ENCODE measurements at places on chromosomes 3 and 15. TPM values are rescaled to one million over a fixed set of nuclear protein-coding genes. Genes with fewer than 3 reads are reported as not detected.

DNA sequence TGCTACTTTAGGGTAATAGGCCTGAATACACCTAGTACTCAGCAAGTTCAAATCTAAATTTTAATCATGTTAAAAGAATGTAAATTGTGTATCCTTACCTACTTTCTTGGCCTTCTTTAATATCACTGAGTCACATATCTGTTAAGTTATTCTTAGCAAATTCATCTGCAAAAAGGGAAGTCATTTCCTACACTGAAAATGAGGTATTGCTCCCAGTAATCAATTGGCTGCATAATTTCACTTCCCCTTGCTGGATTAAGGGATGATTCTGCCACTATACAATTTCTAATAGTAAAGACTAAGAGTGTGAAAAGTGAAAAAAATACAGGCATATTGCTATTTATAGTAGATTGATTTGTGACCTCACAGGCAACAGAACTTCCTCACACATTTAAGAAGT is 47.8 kb downstream of the CCDC54 start:
- no peak for DNase-seq

GRCh38 chr3:61637088-61638051 is 76.0 kb downstream of the PTPRG start:
- DNase-seq = no peak

DNA sequence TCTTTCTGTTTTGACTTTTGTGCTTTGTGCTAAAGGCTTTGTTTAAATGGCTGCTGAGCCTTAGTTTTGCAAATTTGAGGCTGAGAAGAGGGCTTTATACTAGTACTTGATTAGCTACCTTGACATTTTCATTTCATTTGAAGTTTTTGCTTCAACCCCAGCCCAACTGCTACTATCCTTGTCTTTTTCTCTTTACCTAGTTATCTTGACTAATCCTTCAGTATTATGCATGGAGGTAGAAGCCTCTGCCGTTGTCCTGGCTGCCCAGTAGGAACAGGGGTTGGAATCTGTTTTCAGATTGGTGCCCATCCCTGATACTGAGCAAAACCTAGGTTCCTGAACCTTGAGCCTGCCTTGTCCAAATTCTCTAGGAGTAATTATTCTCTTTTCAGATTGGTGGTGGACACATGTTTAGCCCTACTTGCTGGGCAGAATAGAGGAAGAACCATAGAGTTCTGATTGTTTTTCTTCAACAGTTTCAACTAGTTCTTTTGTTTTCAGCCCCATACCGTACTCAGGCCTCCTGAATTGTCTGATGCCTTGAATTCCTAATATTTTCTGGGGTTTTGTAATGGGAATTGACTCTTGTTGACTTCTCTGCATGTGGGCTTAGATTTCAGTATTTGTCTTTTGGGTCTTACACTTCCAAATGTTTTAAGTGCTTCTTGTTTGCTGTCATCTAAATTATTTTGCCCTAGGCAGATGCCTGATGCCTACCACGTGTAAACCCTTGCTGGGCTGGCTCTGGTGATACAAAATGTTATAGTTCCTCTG is 143.2 kb downstream of the DOCK3 start:
- no peak for DNase-seq

- no peak for DNase-seq
Observed at GRCh38 chr3:195045481-195046210, 225.3 kb downstream of the XXYLT1 start.

DNA sequence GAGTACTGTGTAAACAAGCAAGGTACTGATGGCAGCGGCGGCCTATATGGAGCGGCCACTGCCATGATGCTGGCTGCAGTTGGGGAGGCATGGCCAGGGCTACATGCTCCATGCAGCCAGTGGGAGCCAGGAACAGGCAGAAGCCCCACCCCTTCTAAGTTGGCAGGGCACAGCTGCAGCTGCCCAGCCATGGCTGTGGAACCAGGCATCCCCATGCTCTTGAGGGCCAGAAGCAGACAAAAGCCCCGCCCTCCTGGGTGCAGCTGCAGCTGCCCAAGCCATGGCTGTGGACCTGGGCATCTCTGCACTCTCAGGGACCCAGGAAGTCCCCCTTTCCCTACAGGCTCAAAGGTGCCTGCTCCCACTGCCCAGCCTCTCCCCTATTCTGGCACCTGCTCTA is 150.9 kb downstream of the FMN1 start:
- no peak for DNase-seq

GRCh38 chr3:143171141-143171980 is 51.8 kb downstream of the CHST2 start:
- DNase-seq = no peak

DNA sequence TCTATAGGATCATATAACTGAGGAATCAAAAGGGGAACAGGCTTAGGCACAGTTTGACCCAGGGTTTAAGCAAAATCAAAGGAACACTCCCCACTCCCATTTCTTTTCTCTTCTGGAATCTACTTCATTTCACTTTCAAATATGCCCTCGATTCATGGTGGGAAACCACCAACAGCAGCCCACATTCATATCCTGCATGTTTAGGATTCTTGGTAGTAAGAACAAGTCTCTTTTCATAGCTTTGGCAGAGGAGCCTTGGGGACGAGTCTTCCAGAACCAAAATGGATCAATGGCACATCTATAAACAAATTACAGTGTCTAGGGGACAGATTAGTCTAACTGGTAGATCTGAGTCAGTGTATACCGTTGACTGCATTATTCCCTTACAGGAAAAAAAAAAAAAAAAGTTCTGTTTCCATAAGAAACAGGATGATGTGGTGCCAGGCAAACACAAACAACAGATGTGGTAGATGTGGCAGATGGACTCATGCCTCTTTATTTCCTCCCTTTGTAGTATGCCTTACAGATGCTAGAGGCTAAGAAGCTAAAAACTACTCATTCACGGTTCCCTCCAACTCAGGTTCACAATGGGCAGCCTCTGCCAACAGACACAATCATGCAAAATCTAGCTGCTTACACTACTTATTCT is 578.3 kb upstream of the ADAMTS9 start:
- no peak for DNase-seq

GRCh38 chr3:162799910-162800309 is 1303.3 kb downstream of the OTOL1 start:
- no peak for DNase-seq

GRCh38 chr3:19065027-19065426 is 83.3 kb upstream of the KCNH8 start:
- DNase-seq = no peak

DNA sequence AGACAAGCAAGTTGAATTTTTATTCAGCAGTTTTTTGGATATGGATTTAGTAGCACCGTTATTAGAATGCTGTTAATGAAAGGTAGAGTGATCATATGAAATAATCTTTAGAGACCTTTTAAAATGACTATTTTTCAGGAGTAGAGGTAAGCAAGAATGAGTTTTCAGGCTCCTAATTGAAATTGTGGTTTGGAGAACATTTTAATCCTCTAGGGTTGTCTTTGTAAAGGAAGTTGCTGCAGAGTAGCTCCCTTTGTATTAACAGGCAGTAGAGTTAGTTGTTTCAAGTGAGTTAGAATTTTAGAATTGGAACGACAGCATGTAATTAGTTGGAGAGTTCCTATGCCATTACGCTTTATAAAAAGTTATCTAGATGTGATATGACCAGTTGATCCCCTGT is 27.2 kb upstream of the EDEM1 start:
- DNase-seq = no peak

DNA sequence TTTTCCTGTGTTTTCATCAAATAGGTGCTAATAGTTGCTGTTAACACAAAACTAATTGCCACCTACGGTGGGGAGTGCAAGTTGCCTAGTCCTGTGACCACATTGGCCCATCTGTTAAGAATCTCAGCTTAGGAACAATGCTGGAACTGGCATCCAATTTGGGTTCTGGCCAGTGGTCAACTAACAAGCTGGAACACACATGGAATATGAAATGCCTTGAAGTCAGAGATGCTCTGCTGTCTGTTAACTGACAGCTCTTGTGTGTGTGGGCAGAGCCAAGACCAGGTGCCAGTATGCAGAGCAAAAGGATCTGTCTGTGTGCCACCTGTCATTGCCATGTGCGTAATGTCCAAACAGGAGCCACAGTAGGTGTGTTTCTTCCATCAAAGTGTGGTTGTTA is 460.8 kb downstream of the ROBO2 start:
- no peak for DNase-seq

DNA sequence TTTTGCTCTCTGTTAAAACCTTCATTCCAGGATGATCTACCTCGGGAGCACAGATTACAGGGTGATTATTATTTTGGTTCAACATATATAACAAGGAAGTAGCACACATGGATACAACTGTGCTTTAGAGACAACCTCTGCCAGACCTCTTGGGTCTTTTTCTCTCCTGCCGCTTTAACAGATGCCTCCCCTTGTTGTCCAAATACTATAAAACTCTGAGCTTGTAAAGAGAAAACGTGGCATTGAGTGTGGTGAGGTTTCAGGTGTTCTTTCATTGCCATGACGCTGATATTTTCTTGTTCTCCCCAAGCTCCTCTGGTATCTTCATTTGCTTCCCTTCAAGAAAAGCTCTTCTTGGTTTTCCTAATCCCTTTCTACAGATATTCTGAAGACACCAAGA is 29.0 kb downstream of the BCL2L10 start:
- no peak for DNase-seq

- peak; percentile 53 for DNase-seq
Observed at GRCh38 chr3:173970281-173970680, 572.7 kb downstream of the NLGN1 start.

- no peak for DNase-seq
Observed at GRCh38 chr15:92306663-92307062, 87.0 kb upstream of the ST8SIA2 start.

- DNase-seq = no peak
Observed at GRCh38 chr3:181134873-181135272, 145.3 kb upstream of the DNAJC19 start.

GRCh38 chr3:14811684-14812083 is 7.1 kb upstream of the FGD5 start:
- DNase-seq = no peak

The CYP11A1 gene
- total RNA-seq = 0.30 TPM

The SHC4 gene
- total RNA-seq = not detected

The CIDEC gene
- not detected for total RNA-seq

The EFCC1 gene
- total RNA-seq = not detected

The CNTN4 gene
- not detected for total RNA-seq

The SLC38A3 gene
- total RNA-seq = not detected
